ENCODE measurements at places on chromosomes 11 and 22.

DNA sequence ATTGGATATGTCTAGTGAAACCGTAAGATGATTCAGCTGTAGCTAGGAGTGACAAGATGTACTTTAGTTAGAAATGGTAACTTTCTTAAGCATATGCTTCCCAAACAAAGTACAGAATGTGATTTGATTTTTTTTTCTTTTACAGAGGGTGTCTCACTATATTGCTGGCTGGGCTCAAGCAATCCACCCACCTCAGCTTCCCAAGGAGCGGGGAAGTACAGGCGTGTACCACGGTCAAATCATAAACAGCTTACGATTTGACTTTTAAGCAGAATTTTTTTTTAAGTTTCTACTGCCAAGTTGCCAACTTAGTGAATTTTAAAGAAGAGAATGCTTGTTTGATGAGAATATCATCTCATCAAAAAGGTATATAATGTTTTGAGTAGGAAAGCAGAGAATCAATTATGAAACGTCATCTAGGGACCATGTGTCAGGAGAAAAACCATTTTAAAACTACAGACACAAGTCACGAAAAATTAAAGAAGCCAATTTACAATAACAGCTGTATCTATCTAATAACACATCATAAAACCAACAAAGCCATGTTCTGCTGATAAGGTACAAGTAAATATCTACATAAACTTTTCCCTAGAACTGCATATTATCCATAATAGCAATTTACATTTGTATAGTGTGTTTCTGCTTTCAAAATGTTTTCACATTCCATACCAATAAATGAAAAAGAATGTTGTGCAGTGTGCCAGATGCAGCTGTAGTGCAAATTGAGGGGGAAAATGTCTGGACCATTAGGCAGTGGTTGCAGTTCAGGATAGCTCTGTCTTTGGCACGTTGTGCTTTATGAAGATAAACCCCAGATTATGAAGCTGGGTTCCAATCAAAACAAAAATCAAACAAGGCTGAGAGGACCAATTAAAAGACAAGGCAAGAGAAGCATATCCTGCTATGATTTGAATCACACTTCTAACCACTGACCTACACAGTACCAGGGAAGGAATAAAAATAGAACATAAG lies 33.7 kb upstream of the USP47 start:
- DNase-seq, result no peak

- no peak for DNase-seq
These were observed 70.5 kb downstream of the PACSIN2 start for GRCh38 chr22:42944409-42944808.

DNA sequence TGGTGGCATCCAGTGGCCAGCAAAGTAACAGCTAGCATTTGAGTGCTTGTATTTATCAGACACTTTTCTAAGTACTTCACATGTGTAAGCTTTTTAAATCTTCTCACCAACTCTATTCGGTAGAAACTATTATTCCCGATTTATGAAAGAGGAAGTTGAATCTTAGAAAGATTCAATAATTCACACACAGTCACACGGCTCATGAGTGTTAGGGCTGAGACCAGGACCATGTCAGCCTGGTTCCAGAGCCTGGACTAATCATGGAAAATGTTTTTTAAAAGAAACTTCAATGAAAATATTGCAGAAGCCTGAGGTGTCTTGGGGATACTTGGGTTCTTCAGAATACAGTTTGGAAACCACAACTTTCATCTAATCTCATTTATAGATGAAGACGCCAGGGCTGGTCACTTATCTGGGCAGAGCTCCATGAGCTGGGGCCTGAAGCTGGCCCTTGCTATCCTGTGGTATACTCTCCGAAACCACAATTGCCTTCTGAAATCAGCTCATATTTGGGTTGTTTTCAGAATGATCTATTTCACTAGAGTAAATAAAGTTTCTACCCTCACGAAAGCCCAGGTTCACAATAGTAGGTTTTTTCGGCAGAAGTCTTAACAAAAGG lies 4.3 kb upstream of the CRTAM start:
- no peak for DNase-seq

GRCh38 chr11:126700768-126701519 lies 299.6 kb downstream of the KIRREL3 start:
- DNase-seq, result no peak

DNA sequence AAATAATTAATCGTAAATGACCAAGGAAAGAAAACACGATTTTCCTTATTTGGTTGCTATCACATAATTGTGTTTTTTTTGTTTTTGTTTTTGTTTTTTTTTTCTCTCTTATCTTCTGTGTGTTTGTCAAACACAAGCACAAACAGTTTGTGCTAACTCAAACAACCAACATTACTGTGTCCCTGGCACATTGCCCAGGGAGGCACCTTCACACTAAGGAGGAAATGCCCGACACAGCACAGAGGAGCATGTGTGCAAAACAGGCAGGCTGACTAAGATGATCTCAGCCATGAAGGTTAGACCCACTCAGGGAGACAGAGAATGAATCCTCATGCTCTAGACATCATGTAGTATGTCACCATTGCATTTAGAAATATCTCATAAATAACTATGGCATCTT lies 130.1 kb downstream of the SOX6 start:
- no peak for DNase-seq

- no peak for DNase-seq
These were observed 140.7 kb upstream of the B3GAT1 start for GRCh38 chr11:134552749-134553148.

DNA sequence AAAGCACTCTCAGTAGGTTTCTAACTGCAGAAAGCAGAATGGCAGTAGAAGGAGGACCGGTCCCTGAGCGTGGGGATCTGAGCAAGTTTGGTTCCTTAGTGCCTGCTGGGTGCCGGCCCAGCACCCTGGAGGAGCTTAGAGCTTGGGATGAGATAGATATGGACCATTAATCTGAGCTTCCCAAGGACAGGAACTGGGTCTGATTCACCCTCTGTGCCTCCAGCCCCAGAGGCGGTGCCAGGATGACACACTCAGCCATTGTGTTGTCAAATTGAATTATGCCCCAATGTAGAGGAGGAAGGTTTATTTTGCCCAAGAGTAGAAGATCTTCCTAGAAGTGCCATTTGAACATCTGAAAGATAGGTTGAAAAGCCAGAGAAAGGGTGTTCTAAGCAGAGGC lies 4.3 kb downstream of the ZC3H7B start:
- DNase-seq, result no peak

GRCh38 chr22:25008666-25009065 lies 56.1 kb downstream of the KIAA1671 start:
- DNase-seq, result no peak

GRCh38 chr11:65366340-65366773 lies 11.8 kb downstream of the TIGD3 start:
- DNase-seq, result no peak

DNA sequence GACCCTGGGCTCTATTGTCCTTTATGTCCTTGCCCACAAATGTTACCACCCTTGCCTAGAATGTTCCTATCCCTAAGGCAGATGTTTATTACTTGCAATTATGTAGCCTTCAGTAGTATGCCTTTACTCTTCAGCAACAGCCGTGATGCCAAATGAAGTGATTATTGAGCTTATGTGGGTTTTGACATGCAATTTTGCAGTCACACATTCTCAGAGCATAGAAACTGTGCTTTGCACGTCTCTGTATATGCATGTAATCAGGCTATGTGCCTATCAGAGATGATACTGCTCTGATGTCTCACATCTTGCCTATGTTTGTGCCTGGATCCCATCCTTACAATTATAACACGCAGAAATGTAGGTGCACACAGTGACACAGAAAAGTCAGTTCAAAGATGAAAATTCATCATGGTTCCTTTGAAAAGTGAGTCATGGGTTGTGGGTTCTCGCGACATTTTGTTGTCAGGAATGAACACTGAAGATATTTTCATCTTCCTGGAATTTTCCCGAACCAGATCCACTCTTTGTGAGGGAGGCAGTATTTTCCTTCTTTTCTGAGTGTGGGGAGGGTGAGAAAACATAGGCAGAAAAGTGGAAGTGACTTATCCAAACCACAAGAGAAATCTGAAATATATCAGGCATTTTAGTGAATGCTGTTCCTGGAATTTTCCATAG lies 81.1 kb downstream of the BMAL1 start:
- no peak for DNase-seq

DNA sequence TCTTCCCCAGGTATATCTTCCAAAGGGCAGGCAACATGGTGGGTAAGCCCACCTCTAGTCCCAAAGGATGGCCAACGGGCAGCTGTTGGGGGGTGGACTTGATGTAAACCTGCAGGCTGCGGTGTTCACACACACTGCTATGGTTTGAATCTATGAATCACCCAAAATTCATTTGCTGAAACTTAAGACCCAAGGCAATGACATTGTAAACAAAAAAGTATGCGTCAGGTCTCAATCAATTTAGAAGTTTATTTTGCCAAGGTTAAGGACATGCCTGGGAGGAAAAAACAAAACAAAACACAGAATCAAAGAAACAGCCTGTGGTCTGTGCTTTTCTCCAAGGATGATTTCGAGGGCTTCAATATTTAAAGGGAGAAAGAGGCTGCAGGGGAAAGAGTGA lies 18.3 kb downstream of the RCN1 start:
- no peak for DNase-seq

DNA sequence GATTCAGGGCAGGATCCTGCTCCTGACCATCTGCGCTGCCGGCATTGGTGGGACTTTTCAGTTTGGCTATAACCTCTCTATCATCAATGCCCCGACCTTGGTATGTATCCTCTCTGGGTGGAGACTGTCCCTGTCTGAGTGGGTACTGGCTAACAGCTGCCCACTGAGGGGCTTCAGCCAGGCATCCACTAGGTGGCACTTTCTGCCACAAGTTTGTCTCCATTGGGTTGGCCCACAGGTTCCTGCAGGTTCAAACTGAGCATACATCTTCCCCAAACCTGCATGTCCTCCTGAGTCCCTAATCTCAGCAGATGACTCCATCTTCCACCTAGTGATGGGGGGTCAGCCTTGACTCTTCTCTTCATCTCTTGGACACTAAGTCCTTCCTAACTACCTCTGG lies 4.4 kb downstream of the SLC2A11 start:
- no peak for DNase-seq

- DNase-seq, result no peak
These were observed 15.5 kb downstream of the C11orf91 start for GRCh38 chr11:33685082-33685481.

DNA sequence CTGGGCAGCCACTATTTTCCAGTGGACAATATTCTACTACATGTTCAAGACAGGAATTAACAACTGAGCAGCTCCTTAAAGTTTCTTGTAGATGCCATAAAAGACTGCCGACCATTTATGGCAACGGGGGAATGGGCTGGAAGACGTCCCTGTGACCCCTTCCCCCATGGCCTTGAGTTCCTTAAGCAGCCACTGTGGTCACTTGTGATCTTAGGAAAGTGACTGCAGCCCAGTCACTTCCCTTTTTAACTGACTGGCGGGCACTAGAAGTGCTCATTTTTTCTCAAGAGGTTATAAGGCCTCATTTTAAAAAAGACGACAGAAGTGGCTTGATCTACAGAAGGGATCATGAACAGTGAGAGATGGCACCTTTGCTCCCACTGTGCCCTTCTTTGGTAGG lies 153.2 kb upstream of the NARS2 start:
- no peak for DNase-seq

DNA sequence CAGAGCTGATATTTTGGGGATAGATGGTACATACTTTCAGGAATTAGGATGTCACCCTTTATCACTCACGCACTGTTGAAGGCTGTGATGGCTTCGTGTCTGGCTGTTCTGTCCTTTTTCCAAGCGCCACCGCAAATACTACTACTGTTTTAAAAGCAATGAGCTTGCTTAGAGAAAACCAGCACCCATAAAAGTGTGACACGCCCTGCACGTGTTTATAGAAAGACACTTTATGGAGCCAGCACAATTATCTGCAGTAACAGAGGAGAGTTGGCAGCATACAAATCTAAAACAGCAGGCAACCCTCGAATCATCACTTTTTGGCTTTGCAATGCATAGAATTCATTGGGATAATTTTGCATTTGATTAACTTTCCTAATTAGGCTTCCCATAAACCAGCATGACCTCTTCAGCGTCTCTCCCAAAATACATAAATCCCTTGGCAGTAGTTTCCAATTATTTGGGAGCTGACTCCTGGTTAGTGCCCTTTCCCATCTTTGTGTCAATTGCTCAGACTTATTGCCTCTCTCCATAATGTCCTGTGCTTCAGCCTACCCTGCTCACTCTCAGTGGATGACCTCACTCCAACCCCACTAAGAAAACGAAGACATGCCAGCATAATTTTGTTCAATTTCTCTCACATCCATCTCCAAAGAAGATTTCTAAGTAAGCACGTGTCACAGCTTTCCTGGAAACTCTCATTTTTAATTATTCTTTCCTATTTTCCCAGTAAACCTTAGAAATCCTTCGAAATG lies 118.7 kb upstream of the LARGE1 start:
- no peak for DNase-seq

- DNase-seq, result no peak
These were observed 5.2 kb downstream of the LMNTD2 start for GRCh38 chr11:555227-555779.

GRCh38 chr11:129041611-129042018 lies 98.9 kb upstream of the TP53AIP1 start:
- no peak for DNase-seq

GRCh38 chr11:78985663-78986062 lies 411.0 kb upstream of the NARS2 start:
- no peak for DNase-seq

- DNase-seq, result no peak
These were observed 58.9 kb downstream of the GRAMD4 start for GRCh38 chr22:46678785-46679700.

DNA sequence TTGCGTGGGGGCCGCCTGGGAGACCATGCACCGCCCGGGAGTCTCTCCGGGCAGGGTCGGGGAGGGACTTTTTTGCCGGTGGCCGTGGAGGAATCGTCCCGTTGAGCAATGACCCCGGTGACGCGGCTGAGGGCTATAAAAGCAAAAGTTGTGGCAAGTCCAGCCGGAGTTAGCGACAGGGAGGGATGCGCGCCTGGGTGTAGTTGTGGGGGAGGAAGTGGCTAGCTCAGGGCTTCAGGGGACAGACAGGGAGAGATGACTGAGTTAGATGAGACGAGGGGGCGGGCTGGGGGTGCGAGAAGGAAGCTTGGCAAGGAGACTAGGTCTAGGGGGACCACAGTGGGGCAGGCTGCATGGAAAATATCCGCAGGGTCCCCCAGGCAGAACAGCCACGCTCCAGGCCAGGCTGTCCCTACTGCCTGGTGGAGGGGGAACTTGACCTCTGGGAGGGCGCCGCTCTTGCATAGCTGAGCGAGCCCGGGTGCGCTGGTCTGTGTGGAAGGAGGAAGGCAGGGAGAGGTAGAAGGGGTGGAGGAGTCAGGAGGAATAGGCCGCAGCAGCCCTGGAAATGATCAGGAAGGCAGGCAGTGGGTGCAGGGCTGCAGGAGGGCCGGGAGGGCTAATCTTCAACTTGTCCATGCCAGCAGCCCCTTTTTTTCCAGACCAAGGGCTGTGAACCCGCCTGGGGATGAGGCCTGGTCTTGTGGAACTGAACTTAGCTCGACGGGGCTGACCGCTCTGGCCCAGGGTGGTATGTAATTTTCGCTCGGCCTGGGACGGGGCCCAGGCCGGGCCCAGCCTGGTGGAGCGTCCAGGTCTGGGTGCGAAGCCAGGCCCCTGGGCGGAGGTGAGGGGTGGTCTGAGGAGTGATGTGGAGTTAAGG lies at the start of gene NEAT1:
TSS of gene NEAT1 (plus strand) at position 166 of the 883 bp plus-strand sequence.
- peak; percentile 98 for DNase-seq

Measured in tibial artery (tissue), 4 donors.